Panc1 (cell line): ENCODE measurements at places on chromosomes 1 and 21. TPM values are rescaled to one million over a fixed set of nuclear protein-coding genes. Genes with fewer than 3 reads are reported as not detected.

The SH2D1B gene
- total RNA-seq, result not detected

The L1TD1 gene
- total RNA-seq, result 0.18 TPM

The NKAIN1 gene
- total RNA-seq, result 1.7 TPM

DNA sequence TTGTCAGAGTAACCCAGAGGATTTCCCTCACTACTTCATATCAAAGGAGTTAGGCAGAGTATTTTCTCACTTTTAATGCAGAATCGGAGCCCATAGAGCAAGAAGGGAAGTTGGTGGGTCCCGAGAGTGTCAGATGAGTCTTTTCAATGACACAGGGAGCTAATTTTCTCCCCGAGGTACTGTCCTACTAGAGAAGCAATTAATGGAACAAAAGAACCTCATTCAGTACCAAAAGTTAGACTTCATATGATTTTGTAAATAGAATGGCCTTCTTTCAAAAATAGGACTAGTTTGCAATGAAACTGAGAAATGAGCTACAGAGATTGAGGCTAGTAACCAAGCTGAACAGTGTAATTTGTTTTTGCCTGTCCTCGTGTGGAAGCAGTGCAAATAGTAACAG lies 3.9 kb downstream of the NCAM2 start:
- no peak for DNase-seq

GRCh38 chr1:18670121-18670867 lies 39.6 kb downstream of the PAX7 start:
- no peak for DNase-seq
